Large intestine (tissue), 12 donors: ENCODE measurements at places on chromosomes 4 and X. TPM values are rescaled to one million over a fixed set of nuclear protein-coding genes. Genes with fewer than 3 reads are reported as not detected.

GRCh38 chrX:118865231-118865630 is 41.6 kb downstream of the ZCCHC12 start:
- no peak for DNase-seq
- H3K27ac ChIP-seq, result no peak overlapping the region
- H3K4me1 ChIP-seq, result no peaks in the 10 kb centered on the region
- H3K4me3 ChIP-seq, result no peak overlapping the region
- H3K36me3 ChIP-seq, result no peaks in the 10 kb centered on the region
- H3K27me3 ChIP-seq, result no peaks in the 10 kb centered on the region

ADRA2C gene
- polyA plus RNA-seq, result 0.90 TPM

- H3K27me3 ChIP-seq, result no peaks in the 10 kb centered on the region
- peaks cover 20% of the 10 kb centered on the region for H3K4me1 ChIP-seq
- no peak overlapping the region for H3K27ac ChIP-seq
- H3K36me3 ChIP-seq, result no peaks in the 10 kb centered on the region
- H3K4me3 ChIP-seq, result peak overlapping the region; percentile 28
- no peak for DNase-seq
These were observed 44.2 kb upstream of the SPRY1 start for GRCh38 chr4:123352240-123352945.

DNA sequence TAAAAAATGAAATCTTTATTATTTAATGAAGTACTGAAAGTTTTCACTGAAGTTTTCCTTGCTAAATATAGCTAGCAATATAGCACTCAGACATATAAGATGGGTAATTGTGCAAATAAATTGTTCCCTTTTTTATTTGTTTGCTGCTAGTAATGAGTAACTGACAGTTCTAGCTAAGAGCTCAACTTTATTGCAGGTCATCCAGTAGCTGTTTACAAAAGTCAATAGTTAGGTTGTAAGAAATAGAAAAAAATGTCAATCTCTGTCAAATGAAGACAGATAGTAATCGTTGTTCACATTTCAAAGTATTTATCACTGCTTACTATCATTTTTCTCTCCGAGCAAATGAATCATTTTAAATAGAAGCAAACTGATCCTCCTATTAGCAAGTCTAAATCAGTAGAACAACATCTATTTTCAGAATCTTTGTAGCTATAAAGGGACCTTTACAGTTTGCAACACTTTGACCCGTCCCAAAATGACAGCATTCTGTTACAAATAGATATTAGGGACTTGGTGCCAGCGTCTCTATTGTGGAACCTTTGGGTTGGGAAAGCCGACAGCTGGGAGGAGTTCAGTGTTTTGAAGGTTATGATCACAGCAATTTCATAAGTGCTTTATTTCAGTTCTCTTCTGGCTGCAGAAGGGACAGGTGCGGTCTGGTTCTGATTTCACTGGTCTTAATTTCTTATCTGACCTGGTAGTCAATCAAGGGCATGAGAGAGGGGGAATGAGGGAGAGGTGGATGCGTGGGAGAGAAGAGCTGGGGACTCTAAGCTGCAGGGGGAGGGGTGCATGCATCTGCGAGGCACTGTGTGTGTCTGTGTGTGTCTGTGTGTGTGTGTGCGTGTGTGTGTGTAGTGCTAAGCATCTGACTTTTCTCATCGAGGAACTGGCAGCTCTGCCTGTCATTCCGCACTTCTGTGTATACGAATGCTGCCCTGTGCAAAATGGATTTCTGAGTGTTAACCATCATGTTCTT is 227.9 kb upstream of the PITX2 start:
- DNase-seq, result peak; percentile 42
- H3K27ac ChIP-seq, result no peak overlapping the region
- peaks cover 8% of the 10 kb centered on the region for H3K4me1 ChIP-seq

GAGE12H gene
- not detected for polyA plus RNA-seq
